Muscle of back (tissue), 13 donors: ENCODE measurements at places on chromosomes 4 and X.

GRCh38 chrX:40167850-40168479 is 70.2 kb upstream of the BCOR start:
- DNase-seq, result no peak

GRCh38 chr4:184016759-184017668 is 111.9 kb downstream of the STOX2 start:
- DNase-seq, result no peak

- no peak for DNase-seq
Observed at GRCh38 chr4:100288161-100288560, 97.9 kb upstream of the DDIT4L start.

- DNase-seq, result peak; percentile 17
Observed at GRCh38 chrX:15500497-15500966, at the start of gene BMX. BMX (plus strand) TSS chrX:15500807; CDS start chrX:15508354, 7,547 bp downstream.

GRCh38 chr4:174540175-174540574 is 17.9 kb upstream of the HPGD start:
- no peak for DNase-seq
